Cardiac muscle cell (in vitro differentiated cells and primary cell): ENCODE measurements at places on chromosomes 3 and 15.

DNA sequence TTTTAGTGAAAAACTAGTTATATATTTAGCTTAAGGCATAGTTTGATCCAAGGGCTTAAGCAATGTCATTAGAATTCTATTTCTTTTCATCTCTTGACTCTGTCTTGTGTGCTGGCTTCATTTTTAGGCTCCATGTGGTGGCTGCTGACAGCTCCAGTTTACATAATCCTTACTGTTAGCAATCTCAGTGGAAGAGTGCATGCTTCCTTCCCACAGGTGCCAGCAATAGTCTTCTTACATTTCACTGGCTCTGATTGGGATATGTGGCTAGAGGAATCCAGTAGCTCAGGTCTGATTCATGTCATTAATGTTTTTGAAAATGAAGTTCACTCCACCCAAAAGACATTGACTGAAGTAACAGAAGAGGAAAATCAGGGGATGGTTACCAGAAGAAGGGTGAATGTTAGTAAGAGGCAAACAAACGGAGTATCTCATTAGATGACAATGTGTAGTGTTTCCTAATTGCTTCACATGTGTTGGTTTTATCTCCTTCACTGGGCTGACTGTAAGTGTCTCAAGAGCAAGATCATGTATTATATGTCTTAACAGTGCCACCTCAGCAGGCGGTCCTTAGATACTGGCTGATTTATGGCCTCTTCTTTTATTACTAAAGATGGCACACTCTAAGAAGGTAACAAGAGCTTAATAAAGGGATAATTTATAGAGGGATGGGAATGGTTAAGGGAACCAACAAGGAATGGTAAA is 25.6 kb upstream of the TCF12 start:
- DNase-seq: no peak

DNA sequence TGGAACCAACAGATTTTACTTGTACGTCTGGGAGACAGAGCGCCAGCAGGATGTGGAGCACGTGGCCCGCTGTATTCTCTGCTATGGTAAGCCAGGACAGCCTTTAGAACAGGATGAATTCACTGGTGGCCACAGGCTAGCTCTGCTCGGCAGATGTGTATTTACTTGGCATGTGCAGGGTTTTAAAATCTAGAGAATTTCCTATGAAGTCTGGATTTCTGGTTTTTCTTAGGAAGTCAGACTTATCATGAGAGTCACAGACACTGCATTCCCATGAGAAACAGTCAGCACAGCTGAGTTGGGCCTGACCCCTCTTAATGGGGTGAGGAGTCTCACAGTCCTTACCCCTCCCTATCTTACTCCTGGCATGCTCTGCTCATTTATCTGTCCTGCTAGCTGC is 84.6 kb upstream of the COL6A5 start:
- no peak for DNase-seq

GRCh38 chr3:35659768-35660167 is 20.4 kb downstream of the ARPP21 start:
- no peak for DNase-seq

DNA sequence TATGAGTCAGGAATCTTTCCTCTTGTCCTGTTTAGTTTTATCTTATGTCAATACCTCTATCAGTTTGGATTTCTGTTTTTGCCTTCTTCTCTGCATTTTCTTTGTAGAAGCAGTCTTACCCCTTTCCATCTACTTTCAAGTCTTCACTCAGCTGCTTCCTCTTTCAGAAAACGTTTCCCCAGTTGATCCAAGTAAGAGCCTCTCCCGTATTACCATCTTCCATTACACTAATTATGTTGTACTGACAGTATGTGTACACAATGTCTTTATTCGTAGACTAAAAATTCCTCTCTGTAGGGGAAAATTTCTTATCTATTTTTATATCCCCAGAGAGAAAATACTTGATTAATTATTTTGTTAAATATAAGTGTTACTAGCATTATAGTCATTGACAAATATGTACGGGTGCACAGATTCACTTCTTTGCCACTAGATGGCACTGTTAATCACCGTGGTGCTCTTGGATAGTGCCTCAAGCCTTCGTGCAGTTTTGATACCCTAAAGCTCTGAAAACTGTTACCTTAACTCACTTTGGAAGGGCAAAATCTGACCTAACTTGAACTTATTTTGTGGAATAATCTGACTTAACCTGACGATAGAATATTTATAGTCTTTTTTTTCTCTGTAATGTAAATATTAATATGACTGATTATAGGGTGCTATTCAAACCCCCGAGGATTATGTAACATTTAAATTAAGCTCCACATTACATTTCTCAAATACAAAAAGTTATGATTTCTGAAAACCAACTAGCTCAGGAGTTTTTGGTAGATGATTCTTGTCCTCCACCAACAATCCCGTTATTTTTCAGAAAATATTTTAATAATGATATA is 74.2 kb upstream of the POU1F1 start:
- peak; percentile 61 for DNase-seq

DNA sequence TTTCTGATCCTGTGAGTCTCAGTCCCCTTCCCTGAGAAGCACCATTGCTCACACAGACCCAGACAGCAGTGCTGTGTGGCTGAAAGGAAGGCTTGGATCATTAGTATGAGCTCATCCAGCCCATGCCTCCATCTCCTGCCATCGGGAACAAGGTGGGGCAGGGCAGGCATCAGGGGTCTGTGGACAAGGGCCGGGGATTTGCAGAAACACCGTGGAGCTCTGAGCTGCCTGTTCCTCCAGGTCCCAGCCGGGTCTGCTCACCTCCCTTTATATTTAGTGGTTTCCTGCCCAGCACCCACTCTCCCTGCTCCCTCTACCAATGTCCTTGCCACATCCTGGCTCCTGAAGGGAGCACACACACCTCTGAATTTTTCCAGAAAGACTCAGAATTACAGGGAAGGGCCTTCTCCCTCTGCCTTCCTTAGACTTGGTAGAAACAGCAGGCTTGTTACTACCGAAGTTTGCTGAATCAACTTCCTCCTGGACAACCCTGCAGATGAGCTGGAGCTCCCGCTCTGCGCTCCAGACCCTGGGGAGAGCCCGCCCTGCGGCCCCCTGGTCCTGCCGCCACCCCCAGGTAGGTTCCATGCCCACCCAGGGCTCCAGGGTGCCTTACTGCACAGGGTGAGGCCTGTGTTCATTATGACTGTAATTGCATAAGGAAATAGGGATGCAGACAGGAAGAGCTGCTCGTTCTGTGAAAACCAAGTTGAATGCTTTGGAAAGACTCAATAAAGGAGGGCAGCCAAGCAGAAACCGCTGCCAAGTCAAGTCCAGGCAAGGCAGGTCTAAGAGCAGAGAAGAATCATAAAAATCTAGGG is 128.1 kb downstream of the NSMCE3 start:
- DNase-seq: no peak

- no peak for DNase-seq
These were observed 55.2 kb downstream of the CMSS1 start for GRCh38 chr3:99872923-99873254.

- no peak for DNase-seq
These were observed 253.8 kb downstream of the XXYLT1 start for GRCh38 chr3:195017151-195017550.

DNA sequence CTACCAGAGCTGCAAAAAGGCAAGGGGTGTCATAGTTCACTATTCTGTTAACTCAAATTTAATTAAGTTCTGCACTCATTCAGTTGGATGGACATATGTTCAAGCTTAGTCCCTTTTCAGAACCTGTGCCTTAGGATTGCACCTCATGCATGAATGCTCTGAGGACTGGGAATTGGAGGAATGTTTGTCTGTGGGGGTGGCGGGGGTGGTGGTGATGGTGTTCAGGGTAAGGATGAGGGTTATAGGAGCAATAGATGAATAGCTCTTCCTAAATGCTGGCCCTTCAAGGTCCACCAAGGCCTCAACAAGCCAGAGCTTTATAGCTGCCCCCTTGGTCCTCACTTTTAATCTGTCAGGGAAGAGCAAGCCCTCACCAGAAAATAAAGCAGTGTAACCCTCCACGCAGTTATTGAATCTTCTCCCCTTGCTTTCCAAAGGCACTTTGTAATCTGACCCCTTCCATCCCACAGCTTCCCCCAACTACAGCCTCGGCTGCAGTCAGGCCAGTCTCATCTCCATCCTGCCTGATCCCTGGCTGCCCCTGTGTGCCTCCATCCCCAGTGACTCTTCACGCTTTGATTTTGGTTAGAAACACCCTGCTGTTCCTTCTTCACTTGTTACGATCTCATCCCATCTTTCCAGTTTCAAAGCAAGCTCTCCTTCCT is 221.6 kb upstream of the LMCD1 start:
- peak; percentile 17 for DNase-seq

GRCh38 chr3:158735296-158736033 is 3.2 kb upstream of the RARRES1 start:
- no peak for DNase-seq

DNA sequence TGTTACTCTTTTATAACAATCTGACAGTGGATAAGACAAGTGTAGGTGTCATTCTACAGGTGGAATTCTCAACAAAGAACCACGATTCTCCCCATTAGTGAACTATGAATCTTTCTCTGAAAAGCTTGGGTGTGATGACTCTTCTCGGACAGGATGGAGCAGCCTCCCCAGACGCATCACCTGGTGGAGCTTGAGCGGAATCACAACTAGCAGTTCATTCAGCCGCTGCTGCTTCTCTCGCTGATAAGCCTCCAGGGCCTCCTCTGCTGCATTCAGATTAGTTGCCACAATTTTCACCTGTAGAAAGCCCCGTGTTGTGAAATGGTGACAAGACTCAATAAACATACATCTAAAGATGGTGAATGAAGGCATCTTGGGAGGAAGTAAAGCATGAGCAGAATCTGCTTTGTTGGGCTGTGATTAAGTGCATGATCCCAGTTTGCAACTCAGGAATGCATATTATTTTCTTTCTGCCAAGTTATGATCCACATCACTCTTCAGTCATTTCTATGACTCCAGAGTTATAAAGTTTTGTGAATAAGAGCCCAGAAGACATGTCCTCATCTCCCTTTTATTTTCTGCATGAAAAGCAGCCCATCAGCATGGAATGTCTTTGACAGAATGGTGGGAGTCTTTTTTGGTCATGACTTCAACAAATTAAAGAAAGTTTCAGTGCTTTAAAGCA is 93.6 kb downstream of the BOC start:
- no peak for DNase-seq

DNA sequence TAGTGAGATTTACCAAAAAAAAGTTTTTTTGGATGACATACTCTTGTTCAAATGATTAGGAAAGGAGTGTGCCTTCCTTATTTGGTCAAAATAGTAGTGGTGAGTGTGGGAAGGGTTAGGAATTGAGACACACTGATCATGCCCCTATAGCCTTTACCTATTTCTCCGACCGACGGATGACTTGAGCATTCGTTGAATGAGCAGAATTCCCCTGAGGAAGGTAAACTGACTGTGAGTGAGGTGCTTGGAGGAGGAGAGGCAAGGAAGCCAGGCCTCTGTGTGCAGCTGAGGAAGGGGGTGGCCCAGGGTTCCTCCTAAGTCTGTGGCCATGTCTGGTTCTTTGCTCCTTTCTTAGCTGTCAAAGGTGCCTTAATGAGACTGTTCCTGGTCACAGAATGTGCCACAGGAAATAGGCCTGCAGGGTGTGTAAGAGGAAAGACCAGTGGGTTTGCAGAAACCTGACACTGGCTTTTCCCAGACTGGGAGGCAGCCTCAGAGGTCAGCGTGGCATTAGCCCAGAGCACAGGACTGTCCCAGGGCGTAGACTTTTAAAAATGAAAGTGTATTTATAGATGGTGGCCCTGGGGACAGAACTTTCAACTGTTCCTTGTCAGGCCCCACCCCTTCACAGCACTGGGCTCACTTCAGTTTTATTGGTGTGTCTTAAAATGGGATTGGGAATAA is 307.7 kb upstream of the C2CD4B start:
- no peak for DNase-seq

DNA sequence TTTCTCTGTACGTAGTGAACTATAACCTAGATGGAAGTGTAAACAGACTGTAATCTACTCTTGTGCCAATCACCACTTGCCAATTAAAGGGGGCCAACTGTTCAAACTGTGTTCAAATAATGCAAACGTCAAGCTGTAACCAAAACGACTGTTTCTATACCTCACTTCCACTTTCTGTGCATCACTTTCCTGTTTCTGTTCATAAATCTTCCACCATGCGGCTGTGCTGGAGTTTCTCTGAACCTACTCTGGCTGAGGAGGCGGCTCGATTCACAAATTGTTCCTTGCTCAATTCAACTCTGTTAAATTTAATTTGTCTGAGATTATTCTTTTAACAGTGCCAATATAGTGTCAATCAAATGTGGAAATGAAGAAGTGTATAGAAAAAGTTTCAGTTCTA is 206.7 kb upstream of the TBC1D5 start:
- DNase-seq: no peak

- no peak for DNase-seq
These were observed 74.3 kb downstream of the ABTB1 start for GRCh38 chr3:127747066-127747465.

- DNase-seq: no peak
These were observed 62.5 kb downstream of the ALCAM start for GRCh38 chr3:105429034-105429762.
